ENCODE measurements at places on chromosomes 4 and X.

DNA sequence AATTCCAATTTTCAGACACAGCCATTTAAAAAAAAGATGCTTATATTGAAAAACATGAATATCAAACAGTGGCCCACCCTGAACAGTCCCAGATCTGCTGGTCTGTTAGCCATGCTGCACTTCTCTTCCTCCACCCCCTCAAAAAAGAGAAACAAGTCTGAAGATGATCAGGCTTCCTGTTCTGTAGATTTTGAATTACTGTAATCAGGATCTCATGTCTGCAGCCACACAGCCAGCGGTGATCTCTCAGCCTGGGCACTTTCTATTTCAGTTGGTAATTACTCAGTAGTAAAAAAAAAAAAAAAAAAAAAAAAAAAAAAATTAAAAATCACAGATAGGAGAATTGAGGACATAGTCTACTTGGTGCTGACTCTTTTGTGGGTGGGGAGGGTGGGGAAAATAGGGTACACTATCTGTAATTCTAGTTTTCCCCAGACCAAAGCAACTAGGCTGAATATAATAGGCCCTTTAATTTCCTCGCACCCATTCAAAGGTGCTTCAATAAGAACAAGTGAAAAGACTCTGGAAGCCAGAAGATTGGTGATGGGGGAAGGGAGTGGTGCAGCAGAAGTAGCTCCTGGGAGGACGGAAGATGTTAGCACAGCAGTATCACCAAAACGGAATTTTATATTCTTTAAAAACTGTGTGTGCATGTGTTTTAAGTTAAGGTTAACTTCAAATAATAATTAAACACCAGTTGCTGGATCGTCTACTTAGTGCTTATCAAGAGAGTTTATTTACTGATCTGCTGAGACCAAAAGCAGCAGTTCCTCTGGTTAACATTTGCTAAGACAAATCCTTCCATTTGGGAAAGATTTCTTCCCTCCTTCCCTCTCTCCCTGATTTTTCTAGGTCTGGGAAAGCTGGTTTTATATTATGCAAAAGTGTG, 47.0 kb downstream of the SPRY1 start:
- DNase-seq: no peak

DNA sequence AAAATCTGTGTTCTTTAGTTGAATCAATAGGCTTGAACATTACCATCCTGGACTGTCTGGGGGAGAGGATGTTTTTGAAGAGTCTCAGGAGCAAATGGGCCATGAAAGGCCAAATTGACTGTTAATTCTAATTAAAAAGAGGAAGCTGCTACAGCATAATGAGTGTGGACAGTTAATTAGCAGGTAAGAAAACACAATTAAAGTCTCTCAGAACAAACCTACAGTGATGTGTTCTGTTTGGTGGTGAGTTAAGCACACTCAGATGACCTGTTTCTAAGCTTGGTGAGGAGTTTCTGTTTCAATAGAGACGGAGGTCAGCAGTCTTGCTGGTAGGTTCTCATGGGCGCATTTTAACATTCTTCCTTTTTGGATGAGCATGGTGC, 68.1 kb downstream of the DRD5 start:
- no peak for DNase-seq

DNA sequence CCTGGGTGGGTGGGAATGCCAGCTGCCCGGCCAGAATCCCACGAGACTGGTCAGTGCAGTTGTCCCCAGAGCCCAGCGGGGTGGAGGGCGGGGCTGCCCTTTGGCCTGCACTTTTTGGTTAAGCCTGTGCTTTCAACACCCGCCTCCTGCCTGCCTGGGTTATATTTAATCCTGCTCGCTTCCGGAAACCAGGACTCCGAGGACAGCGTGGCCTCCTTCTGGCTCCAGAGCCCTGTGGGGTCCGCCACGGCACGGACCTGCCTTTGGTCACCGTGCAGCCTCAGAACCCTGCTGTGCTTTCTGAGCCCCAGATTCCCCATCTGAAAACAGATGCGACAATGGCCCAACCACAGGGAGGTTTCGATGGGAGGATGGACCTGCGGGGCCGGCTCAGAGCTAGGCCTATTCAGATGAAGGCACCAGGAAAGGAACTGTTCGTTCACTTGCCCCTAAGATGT, 29.4 kb upstream of the KIAA0232 start:
- DNase-seq: no peak

DNA sequence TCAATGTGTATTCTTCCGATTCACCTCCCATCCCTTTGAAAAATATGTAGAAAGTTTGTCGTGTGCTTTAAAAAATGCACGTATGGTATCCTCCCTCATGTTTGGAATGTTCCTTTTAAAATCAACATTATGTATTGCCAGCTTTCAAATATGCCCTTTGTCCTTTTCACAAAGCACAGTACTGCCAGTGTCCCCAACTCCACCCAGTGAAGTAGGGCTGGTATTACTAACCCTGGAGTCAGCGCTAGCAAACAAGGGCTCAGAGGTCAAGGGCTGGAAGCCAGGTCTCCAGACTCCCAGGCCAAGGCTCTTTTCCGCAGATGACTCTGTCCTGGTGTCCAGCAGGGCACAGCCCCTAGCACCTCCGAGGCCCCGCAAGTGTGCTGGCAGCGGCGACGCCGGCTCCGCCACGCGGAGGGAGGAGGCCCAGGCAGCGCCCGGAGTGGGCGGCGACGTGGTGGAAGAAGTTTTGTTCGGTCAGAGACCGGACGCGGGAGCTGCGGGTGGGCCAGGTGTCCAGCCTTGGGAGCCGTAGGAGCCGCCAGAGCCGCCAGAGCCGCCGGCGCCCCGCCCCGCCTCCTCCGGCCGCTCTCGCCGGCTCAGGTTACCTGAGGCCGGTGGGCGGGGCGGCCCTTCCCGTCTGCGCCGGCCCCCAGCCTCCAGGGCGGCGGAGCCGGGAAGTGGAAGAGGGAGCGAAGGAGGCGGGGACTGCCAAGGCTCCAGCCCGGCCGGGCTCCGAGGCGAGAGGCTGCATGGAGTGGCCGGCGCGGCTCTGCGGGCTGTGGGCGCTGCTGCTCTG, at the start of gene IL13RA1:
Gene IL13RA1 (plus strand): TSS at position 720 of the 799 bp plus-strand sequence. CDS start 33 bp downstream, at position 753.
- DNase-seq: no peak

DNA sequence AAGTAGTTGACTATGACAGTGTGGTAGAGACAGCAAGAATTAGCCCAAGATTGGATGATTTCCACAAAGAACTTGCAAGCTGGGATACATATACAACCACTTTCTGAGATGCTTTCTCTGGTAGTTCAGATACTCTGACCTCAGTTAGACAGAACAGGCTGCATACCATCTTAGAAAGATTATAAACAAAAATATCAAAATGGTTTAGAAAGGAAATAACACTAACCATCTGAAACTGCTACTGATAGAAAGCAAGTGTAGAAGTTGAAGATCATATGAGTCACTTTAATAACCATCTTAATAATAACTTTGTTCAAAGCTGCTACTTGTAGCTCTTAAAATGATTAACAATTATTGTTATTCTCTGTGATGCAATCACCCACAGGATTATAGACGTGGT, 255.4 kb upstream of the TTC29 start:
- DNase-seq: no peak

Measured in iPS DF 19.7 (cell line).